ENCODE measurements at places on chromosomes 2 and 18.

DNA sequence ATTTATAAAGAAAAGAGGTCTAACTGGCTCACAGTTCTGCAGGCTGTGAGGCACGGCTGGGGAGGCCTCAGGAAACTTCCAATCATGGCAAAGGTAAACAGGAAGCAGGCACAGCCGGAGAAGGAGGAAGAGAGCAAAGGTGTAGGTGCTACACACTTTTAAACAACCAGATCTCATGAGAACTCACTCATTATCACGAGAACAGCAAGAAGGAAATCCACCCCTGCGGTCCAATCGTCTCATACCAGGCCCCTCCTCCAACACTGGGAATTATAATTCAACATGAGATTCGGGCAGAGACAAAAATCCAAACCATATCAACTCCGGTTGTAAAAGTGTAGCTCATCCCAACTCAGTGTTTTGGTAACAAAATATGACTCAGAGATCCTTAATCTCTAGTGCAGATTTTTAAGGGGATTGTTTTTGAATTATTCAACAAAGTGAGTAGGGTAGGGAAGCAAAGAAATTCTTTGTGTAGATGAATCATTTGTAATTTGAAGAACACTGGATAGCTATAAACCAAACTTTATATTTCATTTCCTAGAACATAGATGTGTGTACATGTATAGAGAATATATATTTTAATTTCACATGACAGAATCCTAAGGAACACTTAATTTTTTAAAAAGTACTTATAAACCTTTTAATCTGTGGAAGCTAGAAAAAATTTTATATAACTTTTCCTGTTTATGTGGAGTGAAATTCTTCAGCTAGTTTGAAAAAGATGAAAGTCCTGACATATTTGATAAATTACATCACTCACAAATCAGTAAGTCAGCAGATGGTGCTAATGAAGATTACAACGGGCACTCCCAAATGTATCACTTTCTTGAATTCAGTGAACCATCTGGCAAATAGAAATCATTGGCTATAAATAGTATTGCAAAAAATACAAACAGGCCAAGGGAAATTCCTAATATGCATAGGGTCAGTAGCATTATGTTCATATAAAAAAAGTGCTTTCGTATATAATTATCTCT lies 130.1 kb downstream of the OLA1 start:
- DNase-seq: peak; percentile 27

GRCh38 chr2:50930726-50931125 lies 101.2 kb downstream of the NRXN1 start:
- DNase-seq: no peak

DNA sequence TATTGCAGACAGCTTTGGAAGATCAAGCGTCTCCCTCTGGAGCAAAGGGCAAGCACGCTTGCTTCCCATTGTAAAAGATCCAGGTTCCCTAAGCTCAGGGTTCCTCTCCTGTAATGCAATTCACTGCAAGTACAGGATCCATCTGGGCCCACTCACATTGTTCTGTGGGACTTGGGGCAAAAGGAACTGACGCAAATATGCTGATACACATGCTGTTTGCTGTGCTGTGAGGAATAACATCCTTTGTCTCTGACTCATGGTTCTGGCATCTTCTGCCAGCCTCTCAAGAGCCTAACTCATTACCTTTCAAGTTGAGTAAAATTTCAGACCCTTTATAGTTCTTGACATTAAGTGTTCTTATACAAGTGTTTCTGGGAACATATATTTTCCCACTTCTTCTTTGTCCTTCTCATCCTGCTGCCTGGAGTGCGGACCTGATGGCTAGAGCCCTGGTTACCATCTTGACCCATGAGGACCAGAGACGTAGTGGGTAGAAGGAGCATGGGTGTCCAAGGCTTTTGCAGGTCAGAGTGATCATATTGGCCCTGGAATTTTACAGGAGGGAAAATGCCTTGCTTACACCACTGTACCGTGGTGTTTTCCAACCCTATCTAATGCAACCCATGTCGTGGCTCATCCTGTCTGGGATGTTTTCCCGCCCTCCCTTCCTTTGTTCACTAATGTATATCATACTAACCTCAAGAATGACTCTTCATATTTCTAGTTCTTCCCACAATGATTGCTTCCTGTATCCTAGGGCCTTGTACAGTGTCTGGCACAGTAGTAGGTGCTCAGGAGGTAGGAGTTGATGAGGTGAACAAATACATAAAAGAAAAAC lies 145.7 kb upstream of the GLI2 start:
- peak; percentile 48 for DNase-seq

GRCh38 chr2:8481463-8482009 lies 200.3 kb upstream of the ID2 start:
- DNase-seq: no peak

GRCh38 chr18:11767935-11768334 lies 78.9 kb downstream of the GNAL start:
- peak; percentile 41 for DNase-seq

DNA sequence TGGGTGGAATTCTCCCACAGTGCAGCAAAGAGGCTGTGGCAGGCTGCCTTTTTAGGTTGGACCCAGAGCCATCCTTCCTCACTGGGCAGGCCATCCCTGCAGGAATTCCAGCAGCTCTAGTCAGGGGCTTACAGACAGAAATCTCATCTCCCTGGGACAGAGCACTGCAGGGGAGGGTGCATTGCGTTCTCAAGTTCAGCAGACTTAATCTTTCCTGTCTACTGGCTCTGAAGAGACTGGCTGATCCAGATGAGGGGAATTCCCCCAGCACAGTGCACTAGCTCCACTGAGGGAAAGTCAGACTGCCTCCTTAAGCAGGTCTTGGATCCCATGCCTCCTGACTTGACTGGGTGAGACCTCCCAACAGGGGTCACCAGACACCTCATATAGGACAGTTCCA lies 899.7 kb upstream of the VRK2 start:
- DNase-seq: no peak

DNA sequence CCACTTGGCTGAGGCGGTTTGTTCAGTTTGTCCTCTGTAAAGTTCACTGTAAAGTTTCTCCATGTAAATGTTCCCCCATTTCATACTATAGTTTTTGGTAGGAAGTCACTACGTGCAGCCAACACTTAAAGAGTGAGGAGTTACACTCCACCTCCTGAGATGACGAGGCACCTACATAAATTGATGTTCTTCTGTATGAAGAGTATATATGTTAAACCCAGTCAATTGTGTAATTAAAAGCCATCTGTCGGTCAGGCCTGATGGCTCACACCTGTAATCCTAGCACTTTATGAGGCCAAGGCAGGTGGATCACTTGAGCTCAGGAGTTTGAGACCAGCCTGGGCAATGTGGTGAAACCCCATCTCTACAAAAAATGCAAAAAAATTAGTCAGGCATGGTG lies 7.6 kb downstream of the PIGN start:
- no peak for DNase-seq

DNA sequence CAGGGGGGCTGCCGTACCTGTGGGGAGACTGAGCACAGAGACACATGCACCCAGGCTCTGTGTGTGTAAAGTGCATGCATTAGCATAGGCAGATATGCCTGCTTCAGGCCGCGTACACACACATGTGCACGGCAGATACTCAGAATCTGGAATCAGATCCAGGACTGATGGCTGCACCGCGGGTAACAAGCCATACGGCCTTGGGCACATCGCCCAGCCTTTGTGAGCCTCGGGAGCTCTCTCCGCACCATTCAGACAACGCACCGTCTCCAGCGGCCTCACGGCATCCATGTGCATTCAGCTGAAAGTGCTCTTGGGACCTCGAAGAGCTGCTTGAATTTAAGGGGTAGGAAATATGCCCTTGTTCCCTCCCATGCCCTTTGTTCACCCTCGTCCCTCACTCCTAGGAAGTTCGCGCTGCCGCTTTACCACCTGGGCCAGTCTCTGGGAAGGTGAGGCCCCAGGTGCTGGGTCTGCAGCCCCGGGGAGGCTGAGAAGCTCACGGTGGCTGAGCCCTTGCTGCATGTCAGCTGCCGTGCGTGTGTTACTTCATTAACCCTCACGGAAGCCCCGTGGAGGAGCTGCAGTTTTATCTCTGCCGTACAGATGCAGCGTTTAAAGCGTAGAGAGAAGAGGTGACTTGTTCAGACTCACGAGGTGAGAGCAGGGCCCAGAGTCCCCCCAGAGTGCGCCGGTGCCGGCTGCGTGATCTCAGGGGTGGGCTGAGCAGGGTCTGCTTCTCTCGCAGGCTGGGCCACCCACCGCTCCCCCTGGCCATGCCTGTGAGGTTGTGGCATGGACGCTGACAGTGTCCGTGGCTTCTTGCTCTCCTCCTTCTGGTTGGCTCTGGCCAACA lies 377.7 kb upstream of the MYT1L start:
- no peak for DNase-seq

DNA sequence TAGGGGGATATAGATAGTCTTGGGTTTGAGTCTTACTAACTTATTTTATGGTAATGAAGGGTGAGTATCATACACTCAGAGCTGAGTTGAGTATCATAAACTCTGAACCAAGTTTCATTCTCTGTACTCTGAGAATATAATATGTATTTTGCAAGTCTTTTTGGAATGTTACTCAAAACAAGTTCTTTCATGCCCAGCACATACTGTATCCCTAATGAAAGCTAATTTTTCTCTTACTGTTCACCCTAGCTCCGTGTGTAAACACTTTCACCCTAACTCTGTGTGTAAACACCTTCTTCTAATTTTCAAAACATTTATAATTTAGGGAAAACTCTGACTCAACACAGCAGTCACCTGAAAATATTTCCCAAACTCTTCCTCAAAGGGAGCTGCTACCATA lies 29.7 kb upstream of the CHST9 start:
- DNase-seq: no peak
